ENCODE measurements at places on chromosomes 1 and 21. TPM values are rescaled to one million over a fixed set of nuclear protein-coding genes. Genes with fewer than 3 reads are reported as not detected.

The XCL2 gene
- not detected for total RNA-seq

The SPATA17 gene
- 0.41 TPM for total RNA-seq

GRCh38 chr21:25370311-25370744 is 237.0 kb downstream of the MRPL39 start:
- DNase-seq: no peak

- DNase-seq: peak; percentile 83
Observed at GRCh38 chr1:115098979-115099692, 9.8 kb upstream of the TSPAN2 start.

DNA sequence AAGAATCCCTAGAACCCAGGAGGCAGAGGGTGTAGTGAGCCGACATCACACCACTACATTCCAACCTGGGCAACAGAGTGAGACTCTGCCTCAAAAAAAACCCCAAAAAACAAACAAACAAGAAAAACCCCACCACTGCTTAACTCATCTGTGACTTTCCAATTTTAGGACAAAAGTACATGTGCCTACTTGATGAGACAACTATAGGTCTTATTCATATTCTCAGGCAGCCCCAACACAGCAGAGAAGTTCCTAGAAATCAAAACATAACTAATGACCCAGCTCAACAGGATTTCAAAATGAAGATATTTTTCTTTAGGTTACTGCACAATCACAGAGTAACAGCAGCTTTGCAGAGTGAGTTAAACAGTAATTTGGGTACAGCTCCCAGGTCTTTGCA is 26.4 kb downstream of the TIAM1 start:
- DNase-seq: no peak
